ENCODE measurements at places on chromosomes 6 and 20.
A peak's percentile ranks its signal among the peaks of the same experiment; 100 is the strongest.

GRCh38 chr6:65943548-65943947 lies 236.5 kb upstream of the EYS start:
- DNase-seq = no peak

- peak; percentile 65 for DNase-seq
Measured at GRCh38 chr6:127302728-127303660, 36.3 kb downstream of the RNF146 start.

DNA sequence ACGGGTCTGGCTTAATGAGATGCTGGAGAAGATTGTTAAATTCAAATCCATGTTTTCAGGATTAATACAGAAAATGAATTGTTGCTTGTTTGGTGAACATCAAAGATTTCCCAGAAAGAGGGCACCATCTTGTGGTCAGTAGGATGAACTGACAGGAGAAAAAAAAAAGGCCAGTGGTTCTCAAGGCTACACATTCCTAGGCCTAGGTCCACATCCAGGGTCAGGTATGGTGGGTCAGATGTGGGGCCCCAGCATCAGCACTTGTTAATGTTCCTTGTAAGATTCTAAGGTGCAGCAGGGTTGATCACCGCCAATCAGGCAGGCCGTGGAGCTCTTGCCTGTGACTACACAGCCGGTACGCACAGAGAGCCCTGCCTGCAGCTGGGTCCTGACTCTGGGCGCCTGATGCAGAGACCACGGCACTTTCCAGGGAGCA lies 34.0 kb upstream of the FOXO3 start:
- peak; percentile 58 for DNase-seq

GRCh38 chr20:4412216-4412615 lies 309.5 kb upstream of the PRND start:
- no peak for DNase-seq

- no peak for DNase-seq
Measured at GRCh38 chr6:168132531-168133167, 53.6 kb upstream of the FRMD1 start.

Data from COLO829 (cell line).